ENCODE measurements at places on chromosomes 5 and 9.

DNA sequence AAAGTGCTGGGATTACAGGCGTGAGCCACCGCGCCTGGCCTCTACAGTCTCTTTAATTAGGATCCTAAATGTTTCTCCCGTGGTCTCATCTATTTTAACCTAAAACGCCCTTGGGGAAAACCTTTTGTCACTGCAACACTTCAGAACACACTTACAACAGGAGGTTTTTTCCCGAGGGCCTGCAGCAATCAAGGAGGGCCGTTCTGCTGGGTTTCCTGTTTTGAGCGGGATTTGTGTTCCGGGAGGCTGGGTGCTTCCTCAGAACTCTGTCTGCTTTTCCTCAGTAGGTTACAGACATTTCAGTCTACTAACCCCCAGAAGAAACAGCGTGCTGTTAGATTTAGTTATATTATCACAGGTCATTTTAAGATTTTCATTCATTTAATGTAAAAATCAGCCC, 65.4 kb upstream of the IRX4 start:
- DNase-seq = no peak

GRCh38 chr9:126393876-126394275, 67.2 kb downstream of the MVB12B start:
- no peak for DNase-seq

GRCh38 chr5:1934801-1935429, 52.2 kb upstream of the IRX4 start:
- DNase-seq = no peak

- peak; percentile 84 for DNase-seq
These were observed 15.1 kb downstream of the RPS14 start for GRCh38 chr5:150434464-150434863.

DNA sequence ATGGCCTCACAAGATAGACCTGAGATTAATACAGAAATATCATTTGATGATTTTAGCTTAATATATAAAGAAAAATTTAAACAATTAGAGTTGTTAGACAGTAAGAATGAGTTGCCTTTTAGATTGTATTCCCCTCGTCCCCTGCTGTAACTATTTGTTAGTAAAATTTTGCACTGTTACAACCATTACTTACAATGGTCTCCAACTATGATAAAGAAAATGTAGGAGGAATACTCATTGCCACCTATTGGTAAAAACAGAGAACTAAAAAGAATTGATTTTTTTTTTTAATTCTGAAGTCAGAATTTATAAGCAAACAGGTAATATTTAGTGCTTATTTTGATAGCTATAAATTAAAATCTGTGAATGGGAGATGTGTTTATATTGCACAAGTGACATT, 937.6 kb downstream of the TLE4 start:
- no peak for DNase-seq

DNA sequence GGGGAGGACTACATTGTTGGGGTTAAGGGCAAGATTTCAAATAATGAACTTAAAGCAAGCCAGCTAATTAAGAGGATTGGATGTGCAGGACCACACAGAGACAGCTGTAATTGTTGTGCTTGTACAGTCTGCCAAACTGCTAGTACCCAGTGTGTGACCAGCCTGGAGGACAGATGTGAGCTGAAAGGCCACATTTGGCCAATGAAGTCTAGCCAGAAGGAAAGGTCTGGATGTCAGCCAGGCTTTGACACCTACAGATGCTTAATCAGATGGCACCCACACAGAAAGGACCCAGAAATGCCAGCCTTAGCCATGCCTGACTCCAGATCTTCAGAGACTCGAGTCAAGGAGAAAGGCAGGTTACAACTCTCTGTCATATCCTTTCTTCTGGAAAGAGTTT, 491.1 kb downstream of the KIF4B start:
- DNase-seq = no peak

DNA sequence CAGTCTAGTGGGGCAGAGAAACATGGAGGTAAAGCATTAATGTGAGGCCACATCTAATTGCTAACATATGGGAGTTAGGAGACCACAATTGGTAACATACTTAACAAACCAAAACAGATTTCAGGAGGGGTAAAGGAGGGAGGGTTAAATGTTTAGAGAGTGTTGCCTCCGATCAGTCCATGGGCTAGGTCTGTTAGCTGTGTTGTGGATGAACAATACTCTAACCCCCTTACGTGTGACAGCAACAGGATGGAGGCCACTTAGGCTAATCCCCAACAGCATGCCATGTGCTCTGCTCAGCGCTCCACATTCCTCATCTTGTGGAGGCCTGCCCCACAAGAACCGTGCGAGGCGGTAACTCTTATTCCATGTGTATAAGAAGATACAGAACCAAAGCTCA, 167.0 kb downstream of the CRB2 start:
- peak; percentile 73 for DNase-seq

GRCh38 chr9:136803551-136804508, 3.9 kb upstream of the RABL6 start:
- DNase-seq = no peak

GRCh38 chr5:39440958-39441624, 16.3 kb upstream of the DAB2 start:
- DNase-seq = peak; percentile 61

DNA sequence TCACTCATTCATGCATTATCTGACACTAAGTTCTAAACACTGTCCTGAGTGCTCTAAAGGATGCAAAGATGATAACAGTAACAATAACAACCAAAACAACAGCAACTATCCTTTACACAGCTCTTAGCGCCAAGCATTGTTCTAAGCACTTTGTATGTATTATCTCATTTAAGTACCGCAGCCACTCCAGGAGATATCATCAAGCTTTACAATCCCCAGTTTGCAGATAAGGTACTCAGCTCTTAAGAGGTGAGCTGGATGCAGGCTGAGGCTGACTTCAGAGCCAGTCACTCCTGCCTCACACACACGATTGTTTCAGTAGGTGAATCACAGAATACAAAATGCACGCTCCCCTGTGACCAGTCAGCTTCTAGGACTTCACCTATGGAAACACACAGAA, 141.8 kb downstream of the PAX5 start:
- DNase-seq = no peak

DNA sequence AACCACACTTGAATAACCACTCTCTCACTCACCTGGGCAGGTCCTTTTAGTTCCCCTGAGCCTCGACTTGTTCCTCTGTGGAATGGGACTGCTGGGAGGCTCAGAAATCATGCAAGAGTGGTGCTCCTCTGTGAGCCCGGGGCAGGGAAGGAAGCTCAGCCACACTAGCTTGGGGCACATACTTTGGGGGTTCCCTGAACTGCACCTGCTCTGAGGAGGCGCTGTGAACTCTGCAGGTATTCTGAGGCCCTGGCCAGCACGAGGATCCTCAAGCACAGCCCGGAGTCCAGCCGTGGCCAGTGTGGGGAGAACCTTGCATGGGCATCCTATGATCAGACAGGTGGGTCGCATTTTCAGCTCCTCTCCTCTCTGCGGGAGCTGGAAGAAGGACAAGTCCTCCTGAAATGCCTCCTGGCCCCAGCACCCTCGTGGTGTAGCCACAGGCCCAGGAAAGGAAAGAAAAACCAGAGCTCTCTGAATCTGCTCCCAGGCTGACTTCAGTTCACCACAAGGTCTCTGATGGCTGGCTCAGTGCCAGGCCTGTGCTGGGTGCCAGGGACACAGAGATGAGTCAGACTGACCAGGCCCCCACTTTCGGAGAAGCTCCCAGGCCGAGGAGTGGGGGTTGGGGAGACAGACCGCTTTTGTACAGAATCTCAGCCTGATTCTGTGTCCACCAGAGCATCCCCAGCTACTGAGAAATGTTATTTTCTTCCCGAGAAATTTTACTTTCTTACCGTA, 11.9 kb downstream of the GLIPR2 start:
- DNase-seq = peak; percentile 98

GRCh38 chr5:165775111-165775510, 2269.7 kb downstream of the MAT2B start:
- DNase-seq = no peak

DNA sequence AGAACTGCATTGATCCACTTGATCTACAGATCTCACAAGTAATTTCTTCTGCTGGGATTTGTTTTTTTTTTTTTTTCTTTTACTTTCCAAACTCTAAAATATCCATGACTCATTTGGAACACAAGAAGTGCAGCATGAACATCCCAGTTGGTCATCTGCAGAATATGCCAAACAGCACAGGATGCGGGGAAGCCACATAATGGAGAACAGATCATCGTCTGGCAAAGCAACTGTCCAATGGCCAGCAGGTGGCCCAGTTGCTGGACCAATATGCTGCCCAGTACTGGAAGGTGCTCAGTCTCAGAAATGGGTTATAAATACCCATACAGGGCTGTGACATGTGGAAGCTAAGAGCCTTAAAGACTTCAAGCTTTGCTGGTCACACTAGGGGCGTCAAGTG, 221.3 kb upstream of the TAS2R1 start:
- DNase-seq = peak; percentile 92

GRCh38 chr5:1545126-1545804, 21.5 kb upstream of the LPCAT1 start:
- DNase-seq = no peak

DNA sequence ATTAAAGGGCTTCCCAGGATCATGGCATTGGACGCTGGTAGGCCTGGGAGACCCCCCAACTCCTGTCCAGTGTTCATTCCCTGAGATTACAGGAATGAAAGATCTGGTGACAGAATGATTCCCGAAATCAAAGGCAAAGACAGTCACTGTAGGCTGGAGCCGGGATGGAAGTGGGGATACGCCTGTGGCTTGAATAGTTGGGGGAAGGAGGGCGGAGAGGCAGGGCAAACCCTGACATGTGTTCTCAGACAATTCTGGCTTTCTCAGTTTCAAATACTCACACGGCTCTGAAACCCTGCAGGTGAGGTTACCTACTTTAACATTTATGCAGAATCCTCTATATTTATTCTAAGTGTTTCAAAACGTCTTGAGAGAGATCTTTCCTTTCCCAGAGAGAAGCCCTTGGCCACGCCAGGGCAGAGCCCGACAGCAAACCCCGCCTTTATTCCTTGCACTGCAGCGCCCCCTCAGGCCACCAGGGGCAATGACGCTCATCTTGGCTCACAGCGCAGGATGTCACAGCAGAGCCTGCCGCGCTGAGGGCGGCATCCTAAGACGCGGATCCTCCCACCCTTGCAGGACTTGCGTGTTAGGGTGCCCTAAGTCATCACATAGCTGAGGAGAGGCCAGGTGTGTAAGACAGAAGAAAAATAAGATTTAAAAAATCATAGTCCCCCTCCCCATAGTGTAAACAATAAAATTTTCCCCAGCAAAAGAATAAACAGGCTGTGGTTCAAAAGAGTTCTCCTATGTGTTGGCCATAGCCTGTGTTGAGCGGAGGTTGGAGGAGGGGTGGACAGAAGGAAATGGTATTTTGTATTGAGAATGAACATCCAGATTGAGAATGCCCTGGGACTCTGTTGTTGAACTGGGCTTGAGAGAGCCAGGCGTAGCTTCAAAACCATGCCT, 284.5 kb downstream of the NTRK2 start:
- DNase-seq = peak; percentile 73

DNA sequence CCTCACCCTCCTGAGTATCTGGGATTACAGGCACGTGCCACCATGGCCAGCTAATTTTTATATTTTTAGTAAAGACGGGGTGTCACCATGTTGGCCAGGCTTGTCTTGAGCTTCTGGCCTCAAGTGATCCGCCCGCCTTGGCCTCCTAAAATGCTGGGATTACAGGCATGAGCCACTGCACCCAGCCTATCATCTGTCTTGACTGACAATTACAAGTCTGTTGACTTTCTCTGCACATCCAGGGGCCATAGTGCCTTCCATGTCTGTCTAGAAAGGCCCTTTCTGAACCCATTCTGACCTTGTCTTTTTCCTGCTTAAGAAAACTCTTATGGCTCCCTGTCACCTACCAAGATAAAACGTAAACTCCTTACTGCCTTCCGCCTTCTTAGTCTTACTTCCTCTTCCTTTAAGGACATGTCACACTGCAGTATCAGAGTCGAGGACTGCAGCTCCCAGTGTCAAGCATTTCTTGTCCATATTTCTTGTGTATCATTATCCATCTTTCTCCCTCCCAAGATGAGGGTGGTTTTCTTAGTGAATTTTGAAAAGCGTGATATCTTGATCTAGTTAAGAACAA, 49.9 kb upstream of the SHB start:
- no peak for DNase-seq

DNA sequence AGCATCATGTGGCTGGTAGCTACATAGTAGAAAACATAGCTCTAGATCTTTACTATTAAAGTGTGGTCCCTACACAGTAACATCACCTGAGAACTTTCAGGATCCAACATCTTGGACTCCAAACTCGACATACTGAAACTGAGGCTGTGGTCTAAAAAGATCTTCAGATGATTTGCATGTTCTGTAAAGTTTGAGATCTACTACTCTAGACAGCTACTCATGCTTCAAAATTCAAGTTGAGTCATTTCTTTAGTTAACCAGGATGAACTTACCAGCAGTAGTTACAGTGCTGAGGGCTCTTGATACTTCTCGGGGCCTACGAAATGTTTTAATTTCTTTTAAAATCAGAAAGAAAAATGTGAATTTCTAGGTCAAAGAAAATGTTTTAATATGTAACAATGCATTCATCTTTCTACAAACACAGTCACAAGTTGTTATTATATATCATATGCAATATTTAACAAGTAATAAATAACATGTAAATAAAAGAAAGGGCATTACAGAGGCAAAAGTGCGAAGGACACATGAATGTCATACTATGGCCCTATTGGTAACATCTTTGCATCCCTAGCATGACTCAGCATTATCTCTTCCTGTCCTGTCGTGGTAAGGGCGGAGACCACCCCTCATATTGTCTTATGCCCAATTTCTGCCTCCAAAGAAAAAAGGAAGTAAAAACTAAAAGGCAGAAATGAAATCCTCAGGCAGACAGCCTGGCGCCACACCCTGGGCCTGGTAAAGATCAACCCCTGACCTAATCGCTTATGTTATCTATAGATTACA, 563.9 kb upstream of the TLE4 start:
- DNase-seq = no peak

DNA sequence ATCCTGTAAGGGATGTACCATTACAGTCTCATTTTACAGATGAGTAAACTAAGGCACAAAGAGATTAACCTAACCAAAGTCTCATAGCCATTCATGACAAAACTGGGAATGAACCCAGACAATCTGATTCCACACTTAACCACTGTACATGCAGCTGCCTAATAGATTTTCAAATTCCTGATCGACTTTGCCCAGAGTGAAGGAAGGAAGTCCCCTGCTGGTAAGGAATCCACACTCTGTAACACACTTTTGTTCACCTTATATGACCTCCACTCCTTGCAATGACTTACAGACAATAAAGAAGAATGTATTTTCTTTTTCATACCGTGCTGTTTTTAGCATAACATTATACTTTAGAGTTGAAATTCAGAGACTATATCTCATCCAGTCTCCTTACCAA, 31.3 kb upstream of the PLPP6 start:
- DNase-seq = peak; percentile 46

DNA sequence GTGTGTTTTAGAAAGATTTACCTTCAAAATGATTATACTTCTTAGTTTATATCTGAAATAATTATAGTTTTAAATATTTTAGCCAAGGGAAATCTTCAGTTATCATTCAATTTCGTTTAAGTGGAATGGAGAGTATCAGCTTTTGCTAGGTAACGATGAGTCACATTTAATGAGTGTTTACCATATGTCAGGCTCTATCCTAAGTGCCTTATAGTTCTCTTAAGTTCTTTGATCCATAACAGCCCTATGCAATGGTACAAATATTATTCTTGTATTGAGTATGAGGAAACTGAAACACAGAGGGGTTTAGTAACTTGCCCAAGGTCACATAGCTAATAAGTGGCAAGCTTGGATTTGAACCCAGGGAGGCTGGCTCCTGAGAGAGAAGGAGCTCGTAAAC, 37.5 kb upstream of the SHB start:
- DNase-seq = no peak

- DNase-seq = no peak
These were observed 11.5 kb downstream of the CCDC69 start for GRCh38 chr5:151212406-151212798.

- DNase-seq = no peak
These were observed 92.7 kb upstream of the HAND1 start for GRCh38 chr5:154570572-154571324.
